Caki2 (cell line): ENCODE measurements at places on chromosomes 2 and 18.

GRCh38 chr2:172134270-172134669 is 31.6 kb upstream of the DLX2 start:
- no peak for DNase-seq

DNA sequence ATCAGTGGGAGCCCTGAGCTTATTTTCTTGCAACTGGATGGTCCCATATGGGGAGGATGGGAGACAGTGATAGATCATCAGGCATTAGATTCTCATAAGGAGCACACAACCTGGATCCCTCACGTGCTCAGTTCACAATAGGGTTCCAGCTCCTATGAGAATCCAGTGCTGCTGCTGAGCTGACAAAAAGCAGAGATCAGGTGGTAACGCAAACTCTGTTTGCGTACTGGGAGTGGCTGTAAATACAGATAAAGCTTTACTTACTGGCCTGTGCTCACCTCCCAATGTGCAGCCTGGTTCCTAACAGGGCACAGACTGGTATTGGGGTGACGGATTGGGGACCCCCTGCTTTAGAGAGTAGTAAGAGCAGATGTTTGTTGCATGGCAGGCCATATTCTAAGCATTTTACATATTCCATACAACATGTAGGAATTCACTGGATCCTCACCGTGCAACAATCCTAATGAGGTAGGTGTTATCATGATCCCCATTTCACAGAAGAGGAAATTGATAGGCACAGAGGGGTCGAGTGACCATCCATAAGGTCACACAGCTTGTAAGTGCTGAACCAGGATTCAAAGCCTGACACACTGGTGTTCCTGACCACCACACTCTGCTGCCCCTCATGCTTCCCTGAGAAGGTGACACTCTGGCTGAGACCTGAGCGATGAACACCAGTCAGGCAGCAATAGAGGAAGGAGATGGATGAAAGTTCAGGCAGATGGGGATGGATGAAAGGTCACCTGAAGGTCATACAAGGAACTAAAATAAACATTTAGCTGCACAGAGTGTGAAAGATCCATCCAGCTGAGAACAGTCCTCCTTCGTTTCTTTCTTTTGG is 15.7 kb upstream of the MAT2A start:
- DNase-seq = no peak

- DNase-seq = no peak
Measured at GRCh38 chr18:54991981-54992380, 32.7 kb upstream of the CCDC68 start.

GRCh38 chr2:215613280-215613679 is 177.4 kb upstream of the FN1 start:
- no peak for DNase-seq

GRCh38 chr2:207176247-207176646 is 10.5 kb upstream of the KLF7 start:
- DNase-seq = no peak

- no peak for DNase-seq
Measured at GRCh38 chr2:99810225-99810624, 320.4 kb upstream of the REV1 start.

DNA sequence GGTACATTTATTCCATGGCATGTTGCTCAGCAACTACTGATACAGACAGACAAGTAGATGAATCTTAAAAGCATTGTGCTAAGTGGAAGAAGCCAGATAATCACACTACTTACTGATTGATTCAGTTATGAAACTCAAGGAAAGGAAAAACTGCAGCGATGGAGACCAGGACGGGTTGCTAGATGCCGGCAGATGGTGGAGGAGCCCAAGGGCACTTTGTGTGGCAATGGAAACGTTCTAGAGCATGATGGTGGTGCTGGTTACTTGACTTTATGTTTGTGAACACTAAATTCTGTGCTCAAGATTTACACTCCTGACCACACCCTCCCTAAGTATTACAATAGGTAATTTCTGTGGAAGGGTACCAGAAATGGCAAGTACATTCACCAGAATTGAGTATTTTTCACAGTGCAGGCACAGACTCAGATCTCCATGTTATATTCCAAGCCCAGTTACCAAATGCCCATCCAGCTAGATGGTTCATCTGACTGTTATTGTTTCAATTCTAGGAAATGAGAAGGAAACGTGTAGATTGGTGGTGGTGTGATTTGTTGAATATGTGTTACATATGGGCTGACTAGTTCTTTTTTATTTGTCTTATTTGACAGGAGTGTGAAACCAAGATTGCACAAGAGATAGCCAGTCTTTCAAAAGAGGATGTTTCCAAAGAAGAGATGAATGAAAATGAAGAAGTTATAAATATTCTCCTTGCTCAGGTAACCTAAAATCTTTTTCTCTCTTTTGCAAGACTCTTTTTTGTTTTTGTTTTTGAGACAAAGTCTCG is 55.1 kb downstream of the RALBP1 start:
- no peak for DNase-seq

DNA sequence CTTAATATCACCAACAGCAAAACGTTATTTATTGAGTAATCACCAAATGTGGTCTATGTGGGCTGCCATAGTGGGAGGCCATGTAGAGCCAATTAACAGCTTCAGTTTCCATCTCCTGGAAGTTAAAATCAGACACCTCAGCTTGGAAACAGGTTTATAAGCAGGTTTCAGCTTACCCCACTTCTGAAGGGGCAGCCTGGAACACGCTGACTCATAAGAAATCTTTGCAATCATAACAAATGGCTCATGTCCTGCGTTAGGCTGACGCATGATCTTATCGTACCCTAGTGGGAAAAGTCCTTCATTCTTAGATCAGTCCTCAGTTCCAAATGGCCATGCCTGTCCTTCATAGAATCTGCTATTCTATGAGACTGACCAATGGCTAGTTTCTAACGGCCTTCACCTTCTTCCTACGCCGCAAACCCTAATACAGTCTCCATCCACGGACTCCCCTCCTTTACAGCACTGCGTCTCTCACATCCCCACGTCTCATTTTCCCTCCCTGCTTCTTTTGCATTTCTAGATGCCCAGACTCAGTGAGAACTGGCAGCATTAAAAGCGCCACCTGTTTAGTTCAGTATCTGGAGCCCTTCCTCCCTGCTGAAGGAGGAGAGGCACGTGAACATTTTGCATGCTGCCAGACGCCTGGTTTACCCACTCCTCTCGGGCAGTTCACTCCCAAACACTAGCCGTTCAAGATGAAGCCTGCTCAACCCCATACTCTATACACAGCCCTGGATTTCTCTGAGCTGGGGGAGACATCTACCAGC is 24.2 kb upstream of the BZW1 start:
- peak; percentile 68 for DNase-seq

- DNase-seq = no peak
Measured at GRCh38 chr18:57753063-57753462, 50.1 kb downstream of the ATP8B1 start.
